ENCODE measurements at places on chromosomes 13 and 19.

DNA sequence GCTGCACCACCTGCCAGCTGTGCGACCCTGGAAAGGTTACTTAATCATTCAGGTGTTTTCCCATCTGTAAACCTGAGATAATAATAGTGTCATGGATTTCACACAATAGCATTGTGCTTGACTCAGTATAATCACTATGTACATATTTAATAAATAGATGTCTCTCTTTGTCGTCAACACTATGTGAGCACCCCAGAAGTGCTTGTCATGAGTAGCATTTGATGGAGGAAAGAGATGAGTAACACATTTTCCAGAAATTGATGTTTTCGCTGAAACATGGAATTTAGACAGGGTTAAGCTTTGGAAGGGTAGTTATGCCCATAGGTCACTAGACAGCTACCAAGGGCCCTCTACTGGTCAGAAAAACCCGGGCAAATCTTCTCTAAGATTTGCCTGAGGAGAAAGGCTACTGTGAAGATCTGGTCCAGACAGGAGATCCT is 9.5 kb upstream of the MBNL2 start:
- peak; percentile 23 for DNase-seq

DNA sequence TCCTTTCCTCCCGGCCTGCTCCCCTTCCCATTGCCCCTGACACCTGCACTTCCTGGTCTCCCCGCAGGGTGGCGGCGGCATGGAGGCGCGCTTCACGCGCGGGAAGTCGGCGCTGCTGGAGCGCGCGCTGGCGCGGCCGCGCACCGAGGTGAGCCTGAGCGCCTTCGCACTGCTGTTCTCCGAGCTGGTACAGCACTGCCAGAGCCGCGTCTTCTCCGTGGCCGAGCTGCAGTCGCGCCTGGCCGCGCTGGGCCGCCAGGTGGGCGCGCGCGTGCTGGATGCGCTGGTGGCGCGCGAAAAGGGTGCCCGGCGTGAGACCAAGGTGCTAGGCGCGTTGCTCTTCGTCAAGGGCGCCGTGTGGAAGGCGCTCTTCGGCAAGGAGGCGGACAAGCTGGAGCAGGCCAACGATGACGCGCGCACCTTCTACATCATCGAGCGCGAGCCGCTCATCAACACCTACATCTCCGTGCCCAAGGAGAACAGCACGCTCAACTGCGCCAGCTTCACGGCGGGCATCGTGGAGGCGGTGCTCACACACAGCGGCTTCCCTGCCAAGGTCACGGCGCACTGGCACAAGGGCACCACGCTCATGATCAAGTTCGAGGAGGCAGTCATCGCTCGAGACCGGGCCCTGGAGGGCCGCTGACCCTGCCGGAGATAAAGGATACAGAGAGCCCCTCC is 1.7 kb downstream of the TRAPPC5 start:
- DNase-seq = no peak

DNA sequence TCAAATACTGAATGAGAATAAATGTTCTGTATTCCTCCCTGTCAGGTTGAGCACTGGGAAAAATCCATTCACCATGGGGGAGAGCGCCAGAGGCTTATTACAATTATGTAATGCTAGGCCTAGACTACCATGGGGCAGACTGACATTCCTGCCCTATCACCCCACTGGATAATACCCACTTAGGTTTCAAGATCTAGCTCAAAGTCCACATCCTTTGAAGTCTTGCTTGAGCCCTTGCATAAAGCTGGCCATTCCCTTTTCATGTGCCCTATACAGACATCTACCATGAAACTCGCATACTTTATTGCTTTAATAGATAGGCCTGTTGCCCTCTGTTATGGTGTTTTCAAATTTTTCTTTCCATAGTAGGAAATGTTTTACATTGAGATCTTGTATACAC is 149.3 kb downstream of the RGCC start:
- DNase-seq = no peak

DNA sequence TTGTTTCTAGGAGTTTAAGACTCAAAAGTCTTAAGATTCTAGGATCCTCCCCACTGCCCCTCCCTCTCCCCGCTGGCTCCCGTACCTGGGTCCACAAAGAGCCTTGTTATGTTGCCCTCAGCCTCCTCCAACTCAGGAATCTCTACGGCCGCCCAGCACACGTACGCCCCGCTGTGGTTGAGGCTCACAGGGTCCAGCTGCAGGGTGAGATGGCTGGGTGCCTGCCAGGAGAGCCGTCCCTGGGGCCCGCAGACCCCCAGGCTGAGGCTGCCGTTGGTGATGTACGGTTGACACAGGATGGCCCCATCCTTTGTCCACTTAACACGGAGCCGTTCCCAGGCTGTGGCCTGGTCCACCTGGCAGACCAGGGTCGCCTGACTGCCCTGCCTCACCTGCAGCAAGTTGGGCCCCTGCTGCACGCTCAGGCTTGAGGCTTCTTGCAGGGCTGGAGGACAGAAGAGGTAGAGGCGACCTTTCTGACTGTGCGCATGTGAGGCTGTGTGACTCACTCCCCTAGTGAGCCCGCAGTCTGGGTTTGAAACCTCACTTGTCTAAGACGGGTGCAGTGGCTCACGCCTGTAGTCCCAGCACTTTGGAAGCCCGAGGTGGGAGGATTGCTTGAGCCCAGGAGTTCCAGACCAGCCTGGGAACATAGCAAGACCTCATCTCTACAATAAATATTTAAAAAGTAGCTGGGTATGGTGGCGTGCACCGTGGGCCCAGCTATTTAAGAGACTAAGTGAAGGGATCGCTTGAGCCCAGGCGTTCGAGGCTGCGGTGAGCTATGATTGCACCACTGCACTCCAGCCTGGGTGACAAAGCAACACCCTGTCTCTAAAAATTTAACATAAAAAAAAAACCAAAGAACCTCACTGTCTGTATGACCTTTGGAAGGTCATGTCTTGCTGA is 4.0 kb downstream of the TMIGD2 start:
- DNase-seq = no peak

DNA sequence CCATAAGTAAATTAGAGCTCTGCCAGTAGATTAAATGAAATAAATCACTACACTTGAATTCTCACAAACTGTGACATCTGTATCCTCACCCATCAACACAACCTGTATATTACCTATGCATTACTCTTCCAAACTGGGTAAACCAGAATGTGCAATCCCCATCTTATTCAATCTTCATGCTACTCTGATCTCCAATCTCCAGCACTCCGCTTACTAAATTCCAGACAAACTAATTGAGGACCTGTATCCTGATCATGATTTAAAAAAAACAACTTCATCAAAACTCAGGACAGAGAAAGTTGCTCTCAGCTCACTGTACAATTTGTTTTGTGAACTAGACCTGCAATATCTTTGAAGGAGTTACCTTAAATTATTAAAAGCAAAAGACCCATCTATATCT is 74.4 kb downstream of the FOXO1 start:
- no peak for DNase-seq

- DNase-seq = peak; percentile 90
Measured at GRCh38 chr19:39401549-39402345, 4.9 kb upstream of the ZFP36 start.

DNA sequence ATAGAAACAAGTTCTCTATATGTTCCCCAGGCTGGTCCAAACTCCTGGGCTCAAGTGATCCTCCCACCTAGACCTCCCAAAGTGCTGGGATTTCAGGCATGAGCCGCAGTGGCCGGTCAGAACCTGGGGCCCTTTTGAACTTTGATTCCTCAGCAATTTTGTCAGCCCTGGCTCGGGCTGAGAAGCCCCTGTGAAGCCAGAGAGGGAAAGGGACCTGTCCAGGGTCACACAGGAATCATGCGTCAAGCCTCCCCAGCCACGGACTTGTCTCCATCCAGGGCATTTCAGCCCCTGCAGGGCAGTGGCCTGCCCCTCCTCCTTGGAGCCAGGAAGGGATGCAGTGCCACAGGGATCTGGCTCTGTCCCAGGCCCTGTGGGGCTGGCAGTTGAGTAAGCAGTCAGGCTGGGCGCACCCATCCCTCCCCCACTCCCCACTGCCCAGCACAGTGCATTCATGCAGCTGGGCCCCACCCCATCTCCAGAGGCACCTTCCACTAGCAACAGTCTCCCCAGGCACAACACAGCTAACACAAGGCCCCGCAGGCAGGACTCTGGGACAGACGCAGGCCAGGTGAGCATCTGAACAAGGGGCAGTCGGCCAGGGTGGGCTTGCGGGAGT is at the start of gene CAPS:
Gene CAPS (plus strand): TSS at position 516 of the 619 bp plus-strand sequence. CDS start 153 bp downstream, outside the sequence.
- peak; percentile 83 for DNase-seq

All from renal cortical epithelial cell (primary cell).